ENCODE measurements at places on chromosomes 1 and 21.

DNA sequence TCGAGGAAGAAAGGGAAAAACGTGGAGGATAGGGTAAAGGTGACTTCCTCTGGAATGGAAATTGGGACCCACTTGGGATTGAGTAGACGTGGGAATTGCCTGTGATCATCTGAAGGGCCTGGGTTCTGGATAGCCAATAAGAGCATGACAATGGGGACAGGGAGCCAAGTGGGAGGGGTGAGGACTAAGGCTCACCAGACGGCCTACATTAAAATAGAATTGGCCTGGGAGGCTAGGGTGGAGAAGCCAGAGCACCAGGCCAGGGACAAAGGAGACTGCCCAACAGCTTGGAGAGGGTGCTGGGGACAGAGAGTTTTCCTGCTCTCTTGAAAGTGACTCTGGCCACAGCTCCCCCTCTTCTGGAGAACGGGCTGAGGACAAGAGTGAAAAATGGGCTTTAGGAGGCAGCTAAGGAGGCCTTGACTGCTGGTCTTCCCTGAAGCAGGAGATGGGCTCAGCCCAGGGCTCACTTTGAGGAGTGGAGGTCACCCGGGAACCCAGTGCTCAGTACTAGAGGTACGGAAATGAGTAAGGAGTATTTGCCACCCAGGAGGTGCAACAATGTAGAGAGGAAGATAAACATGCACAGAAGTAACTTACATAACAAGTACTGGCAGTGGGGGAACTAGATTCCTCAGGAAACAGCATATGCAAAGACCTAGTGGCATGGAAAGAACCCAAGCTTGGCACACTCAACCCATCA is 18.8 kb downstream of the INKA2 start:
- DNase-seq = no peak

DNA sequence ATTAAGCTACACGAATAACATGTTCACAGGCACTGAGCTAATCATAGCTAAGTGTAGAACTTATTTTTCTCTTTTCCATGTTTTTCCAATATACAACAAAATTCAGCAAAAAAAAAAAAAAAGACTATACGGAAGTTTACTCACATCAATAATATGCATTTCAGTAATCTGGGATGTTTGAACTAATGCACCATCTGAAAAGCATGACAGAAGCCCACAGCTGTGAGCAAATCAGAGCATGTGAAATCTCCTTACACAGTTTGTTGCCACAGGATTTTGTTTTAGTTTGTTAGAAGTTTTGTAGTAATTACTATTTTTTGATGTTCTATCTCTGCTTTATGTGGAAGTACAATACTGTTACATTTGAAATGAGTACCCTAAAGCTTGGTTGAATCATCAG is 1051.7 kb downstream of the TTLL7 start:
- no peak for DNase-seq

DNA sequence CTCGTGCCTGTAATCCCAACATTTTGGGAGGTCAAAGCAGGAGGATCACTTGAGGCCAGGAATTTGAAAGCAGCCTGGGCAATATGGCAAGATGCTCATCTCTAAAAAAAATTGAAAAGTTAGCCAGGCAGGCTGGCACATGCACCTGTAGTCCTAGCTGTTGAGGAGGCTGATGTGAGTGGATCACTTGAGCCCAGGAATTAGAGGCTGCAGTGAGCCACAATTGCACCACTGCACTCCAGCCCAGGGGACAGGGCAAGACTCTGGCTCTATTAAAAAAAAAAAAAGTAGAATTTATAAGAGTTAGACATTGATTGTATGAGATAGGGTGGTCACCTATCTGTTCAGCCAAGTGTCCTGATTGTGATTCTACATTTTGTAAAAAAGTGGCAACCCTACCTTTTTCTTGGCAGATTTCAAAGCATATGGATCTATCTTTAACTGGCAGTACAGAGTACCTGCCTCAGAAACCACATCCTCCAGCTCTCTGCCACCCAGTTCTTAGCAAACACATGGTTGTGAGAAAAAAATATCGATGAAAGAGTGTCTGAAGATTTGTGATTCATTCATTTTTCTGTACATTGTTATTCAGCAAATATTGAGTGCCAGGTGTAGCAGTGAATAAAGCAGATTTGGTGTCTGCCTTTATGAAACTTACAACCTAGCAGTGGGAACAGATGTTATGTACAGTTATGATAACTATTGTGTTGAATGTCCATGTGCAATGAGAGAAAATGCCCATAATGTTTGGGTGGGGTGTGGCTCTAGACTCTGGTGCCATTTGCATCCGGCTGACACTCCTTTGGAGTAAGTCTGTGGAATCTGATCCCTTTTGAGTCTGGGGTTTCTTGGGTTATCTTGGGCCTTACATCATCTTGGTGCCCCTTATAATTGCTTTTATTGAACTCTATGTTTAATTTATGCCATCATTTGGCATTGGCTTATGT is 82.5 kb downstream of the ST3GAL3 start:
- DNase-seq = no peak

- DNase-seq = no peak
Measured at GRCh38 chr1:56654126-56654923, 9.2 kb downstream of the PRKAA2 start.

DNA sequence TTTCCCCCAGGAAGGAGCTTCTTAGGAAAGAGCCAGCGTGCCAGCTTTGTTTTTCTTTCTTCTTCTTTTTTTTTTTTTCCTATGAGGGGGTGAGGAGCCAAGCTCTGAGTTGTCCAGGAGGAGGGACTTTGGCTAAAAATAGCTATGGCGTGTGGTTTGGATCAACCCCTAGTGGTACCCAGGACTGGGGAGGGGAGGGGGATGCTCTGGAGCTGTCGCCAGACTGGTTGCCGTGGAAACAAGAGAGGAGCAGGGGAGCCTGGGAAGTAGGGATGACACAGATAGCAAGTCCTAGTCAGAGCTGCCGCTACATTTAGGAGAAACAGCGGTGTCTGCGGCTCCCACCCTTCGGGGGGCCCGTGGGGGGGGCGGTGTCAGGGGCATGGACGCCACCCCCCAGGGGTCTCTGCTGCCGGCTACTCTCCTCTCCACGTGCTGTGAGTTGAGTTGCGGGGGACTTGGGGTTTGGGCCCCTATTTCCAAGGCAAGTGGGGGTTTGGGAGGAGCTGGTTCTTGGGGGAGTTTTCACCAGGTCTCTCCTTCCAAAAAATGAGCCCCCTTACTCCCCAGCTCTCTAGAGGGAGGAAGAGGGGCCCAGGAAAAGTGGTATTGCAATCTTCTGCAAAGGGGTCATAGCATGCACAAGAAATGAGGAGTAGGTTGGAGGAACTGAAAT is at the start of gene KCNJ9:
TSS of gene KCNJ9 (plus strand) at position 278 of the 676 bp plus-strand sequence. CDS start 2,493 bp downstream, outside the sequence.
- DNase-seq = no peak

GRCh38 chr21:27419153-27419552 is 452.3 kb upstream of the ADAMTS5 start:
- no peak for DNase-seq

DNA sequence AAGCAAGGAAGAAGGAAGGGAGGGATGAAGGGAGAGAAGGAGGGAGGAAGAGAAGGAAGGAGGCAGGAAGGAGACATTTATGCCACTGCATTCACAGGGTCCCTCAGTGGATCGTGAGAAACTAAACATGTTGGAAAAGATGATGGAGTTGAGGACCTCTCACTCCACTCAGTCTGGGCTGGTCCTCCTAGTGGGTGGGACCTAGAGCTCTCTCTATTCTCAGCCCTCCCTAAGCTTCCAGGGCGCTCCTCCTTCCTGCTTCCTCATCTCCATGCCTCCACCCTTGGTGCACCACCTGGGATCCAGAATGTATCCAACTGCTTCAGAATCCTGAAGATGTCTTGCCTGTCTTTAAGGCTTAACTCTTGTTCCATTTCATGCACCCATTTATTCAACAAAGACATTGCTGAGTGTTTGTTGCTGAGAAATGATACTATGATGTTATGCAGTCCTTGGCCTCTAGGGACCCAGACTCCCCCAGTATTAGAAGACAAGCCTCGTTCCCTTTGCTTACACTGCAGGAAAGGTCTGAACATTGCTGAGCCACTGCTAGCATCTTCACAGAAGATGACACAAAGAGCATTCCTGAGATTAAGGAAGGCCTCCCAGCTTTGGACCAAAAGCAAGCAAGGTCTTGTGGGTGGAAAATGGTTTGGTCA is 88.5 kb downstream of the BEND5 start:
- no peak for DNase-seq

GRCh38 chr21:41573902-41574690 is 66.1 kb upstream of the TMPRSS2 start:
- DNase-seq = no peak

DNA sequence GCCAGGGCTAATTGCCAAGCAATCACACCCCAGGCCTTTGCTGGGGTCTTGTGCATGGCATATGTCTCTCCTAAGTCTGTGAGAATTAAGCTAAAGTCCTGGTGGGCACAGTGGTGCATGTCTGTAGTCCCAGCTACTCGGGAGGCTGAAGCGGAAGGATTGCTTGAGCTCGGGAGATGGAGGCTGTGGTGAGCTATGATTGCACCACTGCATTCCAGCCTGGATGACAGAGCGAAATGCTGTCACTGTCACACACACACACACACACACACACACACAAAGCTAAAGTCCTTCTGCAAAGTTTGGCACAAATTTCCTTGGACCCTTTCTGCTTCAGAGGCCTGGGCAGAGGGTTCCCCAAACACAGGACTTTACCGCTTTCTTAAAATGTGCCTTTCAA is 31.3 kb upstream of the DNAJC11 start:
- DNase-seq = no peak

DNA sequence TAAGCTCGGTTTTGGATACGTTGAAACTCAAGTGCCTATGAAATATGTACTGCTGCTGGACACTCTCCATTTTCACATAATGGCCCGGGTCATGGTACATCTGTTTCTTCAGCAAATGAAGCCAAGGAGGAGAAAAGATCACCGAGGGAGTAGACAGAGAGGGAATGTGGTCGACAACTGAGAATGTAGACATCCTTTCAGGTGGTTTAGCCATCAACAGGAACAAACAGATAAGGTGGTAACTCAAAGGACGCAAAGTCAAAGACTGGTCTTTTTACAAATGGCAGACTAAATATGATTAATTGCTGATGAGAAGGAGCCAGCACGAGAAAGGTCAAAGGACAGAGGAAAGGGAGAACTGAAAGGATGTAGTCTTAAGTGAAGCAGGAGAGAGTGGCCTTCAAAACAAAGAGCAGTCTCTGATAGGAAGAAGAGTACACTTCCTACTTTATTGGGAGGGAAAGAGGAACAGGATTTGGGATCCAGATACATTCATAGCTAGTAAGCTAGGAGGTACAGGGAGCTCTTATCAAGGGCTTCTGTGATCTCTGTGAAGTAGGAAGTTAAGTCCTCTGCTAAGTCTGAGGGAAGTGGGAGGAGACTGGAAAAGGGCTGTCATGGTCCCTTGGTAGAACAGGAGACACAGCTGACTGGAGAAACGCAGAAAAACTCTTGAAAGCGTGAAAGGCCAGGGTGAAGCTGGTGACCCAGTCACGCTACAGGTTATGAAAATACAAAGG is 28.3 kb downstream of the NUP133 start:
- no peak for DNase-seq

DNA sequence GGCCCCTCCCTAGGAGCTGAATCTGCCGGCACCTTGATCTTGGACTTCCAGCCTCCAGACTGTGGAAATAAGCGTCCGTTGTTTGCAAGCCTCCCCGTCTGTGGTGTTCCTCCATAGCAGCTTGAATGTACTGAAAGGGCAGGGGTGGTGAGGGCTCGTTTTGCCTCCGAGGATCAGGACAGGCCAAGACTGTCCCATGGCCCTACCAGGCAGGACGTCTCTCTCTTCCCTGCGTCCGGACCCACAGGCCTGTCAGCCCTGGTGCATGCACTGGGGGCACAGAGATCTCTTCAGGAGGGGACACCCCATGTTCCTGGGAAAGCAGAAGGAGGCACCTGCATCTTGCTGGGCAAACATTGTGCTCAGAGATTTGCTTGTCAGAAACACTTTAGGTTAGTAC is 156.3 kb upstream of the C1orf174 start:
- DNase-seq = no peak

Measured in fibroblast of the conjunctiva (primary cell).